ENCODE measurements at places on chromosomes 3 and 15.

- DNase-seq: no peak
These were observed 4.7 kb upstream of the ONECUT1 start for GRCh38 chr15:52794665-52795463.

- DNase-seq: no peak
These were observed 25.9 kb downstream of the CSTA start for GRCh38 chr3:122350814-122351418.

DNA sequence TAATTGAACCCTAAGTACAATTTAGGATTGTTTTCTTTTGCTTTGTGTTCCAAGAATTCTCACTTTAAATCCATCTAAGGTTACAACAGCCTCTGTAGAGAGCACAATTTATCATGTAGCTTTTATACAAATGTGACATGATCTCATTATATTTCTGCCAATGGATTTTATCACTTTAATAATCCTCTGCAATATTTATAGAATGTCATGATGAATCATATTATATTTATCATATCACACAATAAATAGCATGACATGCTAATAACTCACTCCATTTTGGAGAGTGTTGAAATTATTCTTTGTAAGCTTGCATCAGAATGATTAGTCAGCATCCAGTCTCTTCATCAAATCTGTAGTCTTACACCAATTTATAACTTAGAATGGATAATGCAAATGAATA is 280.6 kb upstream of the ZNF717 start:
- DNase-seq: no peak

- DNase-seq: no peak
These were observed 287.8 kb upstream of the UMPS start for GRCh38 chr3:124442463-124442862.

DNA sequence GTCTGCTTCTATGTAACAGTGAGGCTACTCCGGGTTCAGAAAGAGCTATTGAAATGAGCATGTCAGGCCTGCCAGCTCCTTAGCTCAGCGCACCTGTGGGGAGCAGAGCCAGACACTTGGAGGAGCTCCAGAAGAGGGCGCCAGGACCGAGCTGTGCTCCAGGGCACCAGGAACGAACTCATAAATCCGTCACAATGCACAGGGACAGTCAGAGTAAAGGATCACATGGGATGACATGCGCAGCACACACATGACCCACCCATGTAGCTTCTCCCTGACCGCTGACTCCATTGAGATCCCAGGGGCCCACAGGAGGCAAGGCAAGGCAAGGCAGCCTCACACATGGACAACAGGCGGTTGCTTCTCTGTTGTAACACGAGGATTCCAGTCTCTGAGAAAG is 26.0 kb upstream of the GNB5 start:
- no peak for DNase-seq

Data from NCI-H774 (cell line).